ENCODE measurements at places on chromosomes 7 and 10.
A peak's percentile ranks its signal among the peaks of the same experiment; 100 is the strongest.

- no peak for DNase-seq
These were observed 192.1 kb downstream of the WDR11 start for GRCh38 chr10:121043124-121043849.

GRCh38 chr7:40310258-40310657 is 175.5 kb downstream of the SUGCT start:
- DNase-seq: no peak

DNA sequence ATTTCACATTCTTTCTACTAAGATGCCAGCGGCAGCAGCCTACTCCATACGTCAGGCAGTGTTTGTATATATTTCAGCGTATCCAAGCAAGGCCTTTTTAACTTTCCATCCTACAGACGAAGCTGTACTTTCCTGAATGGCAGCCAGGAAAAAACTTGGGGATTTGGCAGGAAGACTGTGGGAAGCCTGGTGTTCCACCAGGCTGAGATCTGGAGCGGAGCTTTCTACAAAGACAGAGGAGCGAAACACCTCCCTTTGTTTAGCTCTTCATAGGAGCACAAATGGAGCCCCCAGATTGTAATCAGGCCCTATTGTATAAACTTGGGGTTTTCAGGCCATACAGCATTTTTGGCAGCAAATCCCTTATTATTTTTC is 143.8 kb downstream of the TES start:
- no peak for DNase-seq

GRCh38 chr7:29494350-29494749 is 69.3 kb upstream of the PRR15 start:
- DNase-seq: no peak

DNA sequence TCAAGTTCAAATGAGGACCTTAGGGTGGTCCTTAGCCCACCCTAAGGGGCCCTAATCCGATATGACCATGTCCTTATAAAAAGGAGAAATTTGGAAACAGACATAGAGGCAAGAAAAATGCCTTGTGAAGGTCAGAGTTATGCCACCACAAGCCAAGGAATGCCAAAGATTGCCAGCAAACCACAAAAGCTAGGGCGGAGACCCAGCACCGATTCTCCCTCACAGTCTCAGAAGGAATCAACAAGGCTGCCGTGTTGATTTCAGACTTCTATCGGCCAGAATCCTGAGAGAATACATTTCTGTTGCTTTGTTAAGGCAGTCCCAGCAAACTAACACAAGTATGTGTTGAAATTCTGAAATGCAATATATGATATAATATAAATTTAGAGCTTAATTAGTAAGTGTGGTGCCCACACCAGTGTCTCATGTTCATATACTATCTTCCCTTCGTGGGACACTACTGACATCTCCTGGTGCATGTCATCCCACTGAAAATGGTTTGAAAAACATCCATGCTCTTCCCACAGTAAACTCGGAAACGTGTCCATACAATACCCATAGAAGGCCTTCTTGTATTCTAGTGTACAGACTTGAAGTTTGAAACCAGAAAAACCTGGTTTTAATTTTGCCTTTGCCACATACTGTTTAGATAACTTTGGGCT is 349.0 kb downstream of the TNS3 start:
- no peak for DNase-seq

DNA sequence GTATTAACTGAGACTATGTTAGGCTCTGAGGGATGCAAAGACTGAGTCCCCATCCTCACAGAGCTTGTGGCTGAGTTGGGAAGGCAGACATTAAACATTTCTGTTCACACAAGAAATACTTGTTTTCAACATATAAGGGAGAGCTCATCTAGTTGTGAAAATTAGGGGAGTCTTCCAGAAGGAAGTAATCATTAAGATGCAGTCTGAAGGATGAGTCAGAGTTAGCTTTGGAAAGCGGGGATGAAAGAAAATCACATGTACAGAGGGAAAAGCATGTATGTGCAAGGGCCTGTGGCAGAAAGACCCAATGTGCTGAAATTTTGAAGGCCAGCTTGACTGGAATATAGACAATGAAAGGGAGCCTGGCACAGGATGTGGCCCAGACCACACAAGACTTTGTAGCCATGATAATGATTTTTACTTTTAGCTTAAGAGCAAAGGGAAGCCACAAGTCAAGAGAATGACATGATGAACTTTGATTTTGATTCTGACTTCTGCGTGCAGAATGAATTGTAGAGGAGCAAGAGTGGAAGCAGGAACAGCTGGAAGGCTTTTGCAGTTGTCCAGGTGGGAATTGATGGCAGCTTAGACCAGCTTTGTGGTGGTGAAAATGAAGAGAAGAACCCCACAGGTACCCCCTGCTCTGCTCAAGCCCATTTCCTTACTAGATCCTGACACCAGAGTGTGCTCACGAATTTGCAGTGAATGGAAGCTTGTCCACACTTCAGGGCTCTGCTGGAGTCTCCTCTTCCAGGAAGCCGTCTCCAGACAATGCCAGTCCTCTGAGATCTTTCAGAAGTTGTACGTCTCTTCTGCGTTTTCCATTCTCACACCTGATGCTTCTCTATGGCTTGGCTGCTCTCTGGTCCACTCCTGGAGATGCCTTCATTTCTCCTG is 115.6 kb downstream of the ATXN7L1 start:
- peak; percentile 39 for DNase-seq

DNA sequence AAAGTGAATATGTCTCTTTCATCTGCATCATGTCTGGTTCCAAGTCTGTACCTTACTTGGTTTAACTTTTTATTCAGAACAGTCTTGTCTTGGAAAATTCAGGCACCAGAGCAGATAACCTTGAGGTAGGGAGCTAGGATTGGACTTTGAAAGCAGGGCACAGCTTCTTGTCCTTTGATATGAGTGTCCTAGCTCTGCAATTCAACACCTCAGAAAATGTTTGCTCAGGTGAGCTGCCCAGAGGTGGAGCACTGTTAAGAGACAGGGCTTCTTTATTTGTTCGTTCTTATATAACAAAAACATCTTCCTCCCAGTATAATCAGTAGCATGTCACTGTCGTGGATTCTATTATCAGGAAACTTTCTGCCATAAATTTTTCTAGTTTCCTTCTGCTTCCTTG is 118.3 kb downstream of the LRRC4 start:
- no peak for DNase-seq

- DNase-seq: no peak
These were observed 129.7 kb downstream of the SEMA3E start for GRCh38 chr7:83519240-83519639.

DNA sequence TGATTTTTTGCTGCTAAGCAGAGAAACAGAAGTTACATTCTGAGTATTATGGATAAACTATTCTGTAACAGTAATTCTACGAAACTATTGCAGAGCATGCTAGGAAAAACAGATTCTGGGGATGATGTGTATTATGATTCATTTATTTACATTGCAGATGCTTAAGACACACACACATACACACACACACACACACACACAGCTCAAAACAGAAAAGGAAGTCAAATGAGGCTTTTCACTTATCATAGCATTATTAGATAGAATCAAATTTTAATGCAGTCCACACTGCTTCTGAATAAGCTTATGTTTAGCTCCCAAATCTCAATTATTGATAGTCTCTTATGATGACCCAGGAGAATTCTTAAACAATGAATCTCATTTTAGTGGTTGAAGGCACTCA is 307.2 kb downstream of the HGF start:
- DNase-seq: no peak

- DNase-seq: no peak
These were observed 1.2 kb downstream of the GRK5 start for GRCh38 chr10:119208553-119208940.

DNA sequence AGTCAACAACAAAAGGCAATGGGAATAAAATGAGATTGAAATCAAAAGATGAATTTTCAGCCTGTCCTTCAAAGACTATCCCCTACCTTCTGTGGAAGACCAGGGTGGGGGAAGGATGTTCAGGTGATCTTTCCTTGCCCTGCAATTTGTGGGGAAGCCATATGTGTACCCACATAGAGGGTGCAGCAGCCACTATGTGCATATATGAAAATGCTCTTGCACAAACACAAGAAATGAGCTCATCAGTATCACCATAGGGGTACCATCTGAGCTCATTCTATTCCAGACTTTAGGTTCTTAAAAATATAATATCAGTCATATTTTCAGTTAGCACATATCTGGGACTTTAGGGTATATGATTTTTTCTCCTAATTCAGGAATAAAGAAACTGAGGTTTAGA is 17.7 kb downstream of the GIMAP5 start:
- DNase-seq: no peak

- DNase-seq: no peak
These were observed 8.6 kb upstream of the MNX1 start for GRCh38 chr7:157018997-157019608.

- DNase-seq: no peak
These were observed 243.8 kb upstream of the ETV1 start for GRCh38 chr7:14233076-14233867.

GRCh38 chr7:26340476-26341018 is 48.9 kb downstream of the SNX10 start:
- DNase-seq: no peak

- no peak for DNase-seq
These were observed 15.6 kb downstream of the GRK5 start for GRCh38 chr10:119222966-119223386.

DNA sequence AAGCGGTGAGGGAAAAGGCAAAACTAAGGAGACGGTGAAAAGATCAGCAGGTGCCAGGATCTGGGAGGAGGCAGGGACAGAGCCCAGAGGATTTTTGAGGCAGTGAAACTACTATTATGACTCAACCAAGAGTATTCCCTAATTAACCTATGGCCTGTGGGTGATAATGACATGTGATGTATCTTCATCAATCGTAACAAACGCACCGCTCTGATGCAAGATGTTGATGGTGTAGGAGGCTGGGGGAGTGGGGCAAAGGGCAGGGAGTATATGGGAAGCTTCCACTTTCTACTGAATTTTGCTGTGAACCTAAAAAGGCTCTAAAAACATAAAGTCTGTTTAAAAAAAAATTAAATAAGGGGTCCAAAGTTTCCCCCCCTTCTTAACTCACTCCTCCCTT is 25.5 kb upstream of the EZH2 start:
- peak; percentile 58 for DNase-seq

All from suppressor macrophage treated with lipopolysaccharide for 4 hours (primary cell).